ENCODE measurements at places on chromosomes 7 and 10.

- DNase-seq = no peak
Observed at GRCh38 chr7:140153666-140154161, 23.1 kb downstream of the KDM7A start.

DNA sequence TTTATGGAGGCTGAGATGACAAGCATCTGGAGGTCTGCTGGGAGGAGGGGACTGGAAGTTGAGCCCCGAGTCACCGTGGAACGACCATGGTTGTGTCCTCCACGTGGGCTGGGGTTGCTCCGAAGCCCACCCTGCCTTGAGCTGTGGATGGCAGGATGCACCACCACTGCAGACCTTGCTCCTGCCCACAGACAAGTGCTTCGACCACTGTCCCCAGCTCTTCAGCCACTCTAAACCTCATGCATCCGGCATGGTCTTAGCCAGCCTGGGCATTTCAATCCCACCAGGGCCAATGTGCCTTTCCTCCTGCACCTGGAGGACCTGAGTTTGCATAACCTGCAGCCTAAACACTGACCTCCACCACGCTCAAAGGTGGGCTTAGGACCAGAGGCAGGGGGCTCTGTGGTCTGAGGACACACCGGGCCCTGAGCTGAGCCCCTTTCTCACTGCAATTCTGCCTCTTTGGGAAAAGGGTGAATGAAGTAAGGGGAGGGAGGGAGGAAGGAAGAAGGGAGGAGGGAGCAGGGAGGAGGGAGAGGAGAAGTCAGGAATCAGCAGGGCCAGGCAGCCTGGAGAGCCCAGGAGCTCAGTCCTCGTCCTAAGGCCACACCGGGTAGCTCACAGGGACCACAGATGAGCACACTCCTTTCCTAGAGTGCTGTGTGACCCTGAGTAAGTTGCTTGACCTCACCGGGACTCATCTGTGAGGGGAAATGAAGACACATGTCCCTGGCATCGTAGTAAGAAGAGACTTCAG, 44.8 kb upstream of the DNAAF5 start:
- DNase-seq = no peak

GRCh38 chr7:3075441-3075840, 31.8 kb upstream of the CARD11 start:
- no peak for DNase-seq

DNA sequence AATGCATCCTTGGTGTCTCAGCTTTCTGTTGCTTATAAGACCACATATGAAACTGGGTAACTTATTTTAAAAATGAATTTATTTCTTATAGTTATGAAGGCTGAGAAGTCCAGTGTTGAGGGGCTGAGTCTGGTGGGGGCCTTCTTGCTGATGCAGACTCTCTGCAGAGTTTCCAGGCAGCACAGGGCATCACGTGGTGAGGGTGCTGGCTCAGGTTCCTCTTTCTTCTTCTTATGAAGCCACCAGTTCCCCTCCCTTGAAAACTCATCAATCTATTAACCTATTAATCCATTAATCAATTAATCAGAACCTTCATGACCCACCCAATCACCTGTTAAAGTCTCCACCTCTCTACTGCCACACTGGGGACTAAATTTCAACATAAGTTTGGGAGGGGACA, 595.6 kb upstream of the NRP1 start:
- DNase-seq = no peak

- DNase-seq = no peak
Observed at GRCh38 chr7:130929896-130930659, 196.1 kb upstream of the KLF14 start.

- DNase-seq = no peak
Observed at GRCh38 chr10:132862485-132863420, 76.8 kb upstream of the NKX6-2 start.

DNA sequence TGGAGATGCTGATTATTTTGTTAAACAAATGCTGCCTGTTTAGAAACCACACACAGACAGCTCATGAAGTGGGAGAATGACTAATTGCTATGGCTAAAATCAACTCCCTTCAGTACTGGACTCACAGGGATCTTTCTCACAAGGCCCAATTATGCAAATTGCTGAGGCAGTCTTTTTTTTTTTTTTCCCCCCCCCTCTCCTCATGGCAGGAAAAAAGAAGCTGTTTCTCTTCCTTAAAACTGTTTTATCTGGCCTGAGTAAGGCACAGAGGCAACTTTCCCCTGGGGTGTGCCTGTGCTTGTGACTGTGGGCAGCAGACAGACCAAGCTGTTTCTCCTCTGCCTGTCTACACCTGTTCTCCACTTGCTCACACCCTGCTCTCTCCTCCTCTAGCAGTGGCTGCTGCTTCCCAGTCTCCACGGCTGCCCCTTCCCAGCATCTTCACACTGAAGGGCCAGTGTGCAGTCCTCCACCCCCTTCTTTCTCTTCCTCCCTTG, 65.4 kb upstream of the STEAP1B start:
- DNase-seq = no peak

- no peak for DNase-seq
Observed at GRCh38 chr7:100854146-100854895, 1.8 kb downstream of the SLC12A9 start.

DNA sequence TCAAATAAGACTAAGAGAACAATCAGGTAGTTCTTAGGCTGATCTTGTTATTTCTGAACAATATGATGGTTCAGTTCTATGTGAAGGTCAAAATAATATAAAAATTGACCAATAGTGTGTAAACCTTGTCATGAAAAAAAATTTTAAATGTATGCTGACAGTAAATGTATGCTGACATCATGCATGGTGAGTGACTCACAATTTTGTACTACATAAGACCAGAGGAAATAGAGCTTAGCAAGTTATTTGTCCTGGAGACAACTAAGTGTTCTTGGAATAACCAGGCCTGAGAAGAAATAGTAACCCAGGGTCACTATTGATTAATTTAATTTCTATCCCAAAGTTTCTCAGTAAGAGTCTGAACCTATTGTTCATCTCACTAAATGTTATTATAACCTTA, 182.2 kb upstream of the PCDH15 start:
- DNase-seq = no peak

DNA sequence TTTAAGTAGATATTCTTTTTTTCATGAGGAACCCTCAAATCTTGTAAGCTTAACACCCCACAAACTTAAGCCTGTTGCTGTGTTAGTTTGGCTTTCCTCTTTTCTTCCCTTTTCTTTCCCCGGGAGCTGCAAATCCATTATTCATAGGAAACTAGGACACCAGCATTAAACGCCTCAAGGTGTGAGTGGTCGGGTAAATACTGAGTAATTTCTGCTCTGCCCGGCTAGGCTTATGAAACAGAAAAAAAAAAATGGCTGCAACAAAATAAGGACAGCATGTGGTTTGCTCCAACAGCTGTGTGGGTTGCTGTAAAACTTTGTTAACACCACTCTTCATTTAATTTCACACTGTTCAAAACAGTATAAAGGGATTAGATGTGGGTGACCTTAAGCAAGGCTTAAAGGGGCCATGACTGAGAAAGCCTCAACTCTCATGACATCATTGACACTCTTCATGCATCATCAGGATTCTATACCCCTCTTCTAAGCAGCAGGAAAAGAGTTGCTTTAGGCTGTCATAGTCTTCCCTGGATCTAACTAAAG, 104.1 kb downstream of the AOAH start:
- no peak for DNase-seq

DNA sequence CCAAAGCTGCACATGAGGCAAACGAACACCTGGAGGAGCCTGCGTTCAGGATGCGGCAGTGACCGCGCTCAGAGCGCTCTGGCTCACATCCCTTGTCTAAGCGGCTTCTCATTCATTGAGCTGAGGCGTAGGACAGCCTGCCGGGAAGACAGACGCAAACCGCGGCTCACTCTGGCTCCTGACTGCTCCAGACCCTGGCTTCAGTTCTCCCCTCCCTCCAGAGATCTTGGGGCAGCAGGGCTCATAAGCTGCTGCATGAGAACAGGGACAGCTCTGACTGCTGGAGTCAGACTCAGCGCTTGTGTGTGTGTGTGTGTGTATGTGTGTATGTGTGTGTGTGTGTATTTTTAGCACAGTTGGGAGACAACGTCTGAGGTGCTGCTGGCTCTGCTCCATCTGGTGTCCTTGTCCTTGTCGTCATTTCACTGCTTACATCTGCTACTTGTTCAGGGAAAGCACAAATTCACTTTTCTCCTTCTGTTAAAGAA, 15.8 kb upstream of the LYZL2 start:
- DNase-seq = no peak

DNA sequence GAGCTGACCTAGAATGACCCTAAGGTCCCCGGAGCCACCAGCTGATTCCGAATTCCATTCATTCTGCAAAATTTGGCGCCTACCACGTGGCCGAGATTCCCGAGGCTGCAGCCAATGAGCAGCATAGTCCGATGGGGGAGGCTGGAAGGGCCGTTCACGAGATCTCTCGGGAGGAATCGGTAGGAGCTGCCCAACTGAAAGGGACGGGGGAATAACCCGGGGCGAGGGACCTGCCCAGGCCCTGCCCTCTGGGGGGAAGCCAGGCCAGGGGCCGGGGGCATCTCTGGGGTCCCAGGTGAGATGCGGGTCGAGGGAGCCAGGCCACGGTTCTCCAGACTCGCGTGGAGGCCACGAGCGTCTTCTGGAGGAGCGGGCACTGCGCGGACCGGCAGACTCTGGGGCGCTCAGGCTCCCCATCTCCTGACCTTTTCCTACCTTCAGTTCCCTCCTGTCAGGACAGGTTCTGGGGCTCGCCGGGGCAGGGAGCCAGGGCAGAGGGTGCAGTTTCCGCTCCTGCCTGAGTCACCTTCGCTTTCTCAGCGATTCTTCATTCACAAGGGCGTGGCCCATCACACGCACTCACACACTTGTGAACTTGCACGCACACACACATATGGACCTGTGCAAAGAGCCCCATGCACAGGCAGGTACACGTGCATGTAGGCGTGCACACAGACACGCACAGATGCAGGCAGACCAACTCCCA, 173.4 kb downstream of the RNF216 start:
- no peak for DNase-seq

GRCh38 chr7:117124591-117125220, 171.4 kb downstream of the ST7 start:
- peak; percentile 32 for DNase-seq

DNA sequence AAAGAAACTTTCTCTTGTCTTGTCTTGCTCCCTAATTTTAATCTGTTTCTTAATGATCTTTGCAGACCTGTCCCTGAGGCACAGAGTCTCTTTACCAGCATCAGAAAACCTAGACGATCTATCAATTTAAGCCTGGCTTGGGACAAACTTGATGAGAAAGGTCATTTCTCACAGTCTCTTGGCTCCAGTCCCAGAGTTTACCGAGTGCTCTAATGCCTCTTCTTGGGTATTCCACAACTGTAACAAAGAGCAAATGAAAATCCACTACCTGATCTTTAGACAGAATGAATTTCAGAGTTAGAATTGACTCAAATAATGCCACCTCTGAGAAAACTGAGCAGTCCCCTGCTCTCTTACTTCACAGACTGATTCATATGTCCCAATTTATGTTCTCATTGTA, 106.4 kb upstream of the DNAJB12 start:
- DNase-seq = no peak

DNA sequence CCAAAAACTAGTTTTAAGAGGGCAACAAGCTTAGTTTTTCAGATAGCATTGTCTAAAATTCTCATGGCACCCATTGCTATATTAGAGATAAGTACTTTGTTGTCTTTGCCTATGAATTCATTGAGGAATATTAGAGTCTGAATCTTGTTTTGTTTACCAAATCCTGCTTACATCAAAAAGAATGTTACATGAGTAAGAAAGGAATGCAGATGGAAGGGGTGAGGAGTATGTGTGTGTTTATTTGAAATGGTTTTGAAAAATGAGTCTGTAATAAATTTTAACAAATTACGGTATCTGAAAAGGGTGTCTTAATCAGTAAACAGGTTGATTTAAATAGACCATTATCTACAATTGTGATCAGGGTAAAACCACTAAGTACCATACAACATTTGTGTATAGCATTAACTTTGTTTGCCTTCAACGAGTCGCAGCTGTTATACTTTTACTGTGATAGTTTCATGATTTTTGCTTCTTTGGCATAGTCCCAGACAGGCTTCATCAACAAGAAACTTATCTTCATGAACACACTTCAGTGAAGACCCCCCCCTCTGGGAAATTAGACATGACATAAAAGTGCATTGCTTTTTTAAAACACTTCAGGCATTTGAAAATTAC, 1183.9 kb upstream of the C7orf33 start:
- DNase-seq = no peak

DNA sequence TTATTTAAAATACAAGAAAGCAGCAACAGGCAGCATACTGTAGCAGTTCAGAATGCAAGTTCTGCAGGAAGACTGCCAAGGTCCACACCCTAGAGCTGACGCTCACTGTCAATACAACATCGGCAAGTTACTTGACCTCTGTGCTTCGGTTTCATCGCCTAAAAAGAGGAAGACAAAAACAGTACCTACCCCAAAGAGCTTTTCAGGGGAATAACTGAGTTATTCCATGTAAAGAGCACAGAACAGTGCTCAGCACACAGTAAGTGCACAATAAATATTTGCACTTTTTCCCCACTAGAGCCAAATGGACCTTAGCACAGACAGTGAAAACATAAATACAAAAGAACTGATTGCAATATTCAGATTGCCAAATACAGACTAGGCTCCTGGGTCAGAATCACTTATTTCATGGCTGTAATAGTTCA, 88.6 kb downstream of the USP6NL start:
- DNase-seq = no peak

- DNase-seq = no peak
Observed at GRCh38 chr7:114048386-114049235, 129.8 kb upstream of the PPP1R3A start.

DNA sequence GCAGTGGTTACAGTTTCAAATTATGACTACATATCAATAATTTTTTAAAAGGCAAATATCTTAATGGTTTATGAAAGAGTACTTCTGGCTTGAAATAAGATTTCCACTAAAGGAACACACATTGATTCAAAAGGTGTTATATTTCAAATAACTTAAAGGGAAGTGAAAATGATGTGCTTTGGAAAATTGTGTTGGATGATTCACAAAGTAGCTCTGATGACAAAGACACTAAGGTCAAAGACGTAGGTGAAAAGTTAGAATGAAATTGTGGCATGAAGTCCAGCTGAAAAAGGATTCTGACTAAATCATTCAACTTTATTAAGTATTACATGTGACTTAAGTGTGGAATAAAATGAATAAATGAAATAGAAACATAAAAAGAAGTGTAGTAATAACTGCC, 20.8 kb upstream of the OR2A5 start:
- DNase-seq = no peak

DNA sequence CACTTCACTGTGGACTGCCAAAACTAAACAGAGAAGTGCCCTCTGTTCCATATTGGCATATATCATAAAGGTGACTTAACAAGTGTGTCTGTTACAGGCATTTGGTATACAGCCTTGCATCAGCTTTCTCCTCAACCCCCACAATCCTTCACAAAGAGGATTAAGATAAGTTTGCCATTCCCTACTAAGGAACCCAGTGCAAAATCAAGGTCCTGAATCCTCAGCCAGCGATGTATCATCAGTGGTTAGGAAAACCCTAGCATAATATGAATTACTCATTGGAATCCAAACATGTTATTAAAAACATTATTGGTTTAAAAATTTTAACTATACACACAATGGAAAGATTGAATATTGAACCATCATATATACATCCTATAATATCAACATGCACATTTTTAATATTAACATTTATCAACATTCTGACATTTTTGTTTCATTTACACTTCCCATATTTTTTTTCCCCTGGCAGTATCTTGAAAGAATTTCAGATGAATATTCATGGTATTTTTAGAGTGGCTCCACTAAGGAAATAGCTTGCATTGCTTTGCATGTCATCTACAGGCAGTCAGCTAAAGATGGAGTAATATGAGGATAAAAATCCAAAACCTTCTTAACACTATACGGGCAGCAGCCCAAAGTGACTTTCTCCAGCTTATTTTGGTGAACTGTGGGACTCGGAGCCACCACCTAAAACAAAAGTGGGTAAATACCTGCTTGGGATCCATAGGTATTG, 215.6 kb upstream of the CHRM2 start:
- DNase-seq = no peak

- DNase-seq = no peak
Observed at GRCh38 chr10:131848296-131848695, 52.5 kb upstream of the PPP2R2D start.

All from activated gamma-delta T cell treated with anti-CD3 and anti-CD28 coated beads, Interleukin-2, amount 50 U/mL, for 16 hours (primary cell).